ENCODE measurements at places on chromosomes 4 and X.

GRCh38 chr4:183197140-183197539 is 98.1 kb downstream of the WWC2 start:
- DNase-seq, result no peak

GRCh38 chr4:158255727-158256324 is 45.5 kb downstream of the TMEM144 start:
- peak; percentile 46 for DNase-seq

DNA sequence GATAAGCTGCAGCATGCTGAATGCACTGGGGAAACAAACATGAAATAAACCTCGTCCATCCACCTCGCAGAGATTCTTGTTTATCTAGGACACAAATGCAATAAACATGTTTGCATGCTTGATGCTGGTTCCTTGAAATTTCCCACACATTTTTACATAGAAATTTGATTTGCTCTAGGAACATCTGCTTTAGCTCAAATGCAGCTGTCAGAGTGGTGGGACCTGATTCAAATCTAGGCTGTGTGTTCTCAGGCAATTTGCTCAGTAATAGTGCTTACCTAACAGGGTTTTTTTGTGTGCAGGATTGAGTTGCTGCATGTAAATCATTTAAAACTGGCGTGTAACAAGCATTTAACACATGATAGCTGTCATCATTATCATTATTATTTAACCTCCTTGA is 293.1 kb downstream of the QDPR start:
- peak; percentile 27 for DNase-seq

GRCh38 chrX:13371186-13371585 is 51.3 kb upstream of the ATXN3L start:
- no peak for DNase-seq

GRCh38 chr4:10571909-10572308 is 112.7 kb downstream of the CLNK start:
- peak; percentile 33 for DNase-seq

DNA sequence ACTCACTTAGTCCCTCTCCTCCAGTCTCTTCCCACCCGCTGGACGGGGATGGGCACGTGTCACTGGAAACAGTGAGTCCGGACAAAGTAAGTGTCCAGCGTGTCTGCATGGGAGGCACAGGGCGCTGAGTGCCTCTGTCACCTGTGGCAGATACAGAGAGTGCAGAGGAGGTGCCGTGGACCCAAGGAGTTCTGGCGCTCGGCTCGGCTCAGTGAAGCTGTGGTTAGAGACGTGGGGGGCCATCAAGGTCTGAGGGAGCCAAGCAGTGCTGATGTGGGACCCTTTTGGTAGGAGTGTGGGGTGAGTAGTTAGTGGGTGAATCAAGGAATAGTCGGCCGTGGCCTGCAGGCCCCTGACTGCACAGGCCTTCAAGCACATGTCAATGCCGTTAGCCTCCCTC is 40.1 kb upstream of the MSANTD1 start:
- DNase-seq, result no peak

DNA sequence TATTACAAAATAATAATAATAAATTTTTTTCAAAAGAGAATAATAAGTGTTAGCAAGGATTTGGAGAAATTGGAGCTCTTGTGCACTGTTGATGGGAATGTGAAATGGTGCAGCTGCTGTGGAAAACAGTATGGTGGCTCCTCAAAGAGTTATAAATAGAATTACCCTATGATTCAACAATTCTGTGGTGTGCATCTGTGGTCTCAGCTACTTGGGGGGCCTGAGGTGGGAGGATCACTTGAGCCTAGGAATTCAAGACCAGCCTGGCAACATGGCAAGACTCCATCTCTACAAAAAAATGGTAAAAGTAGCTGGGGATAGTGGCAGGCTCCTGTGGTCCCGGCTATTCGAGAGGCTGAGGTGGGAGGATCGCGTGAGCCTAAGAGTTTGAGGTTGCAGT is 19.6 kb downstream of the MND1 start:
- DNase-seq, result no peak

- no peak for DNase-seq
Observed at GRCh38 chr4:149112109-149112508, 669.9 kb upstream of the NR3C2 start.

- DNase-seq, result no peak
Observed at GRCh38 chrX:111914398-111915090, 38.6 kb downstream of the TRPC5OS start.

DNA sequence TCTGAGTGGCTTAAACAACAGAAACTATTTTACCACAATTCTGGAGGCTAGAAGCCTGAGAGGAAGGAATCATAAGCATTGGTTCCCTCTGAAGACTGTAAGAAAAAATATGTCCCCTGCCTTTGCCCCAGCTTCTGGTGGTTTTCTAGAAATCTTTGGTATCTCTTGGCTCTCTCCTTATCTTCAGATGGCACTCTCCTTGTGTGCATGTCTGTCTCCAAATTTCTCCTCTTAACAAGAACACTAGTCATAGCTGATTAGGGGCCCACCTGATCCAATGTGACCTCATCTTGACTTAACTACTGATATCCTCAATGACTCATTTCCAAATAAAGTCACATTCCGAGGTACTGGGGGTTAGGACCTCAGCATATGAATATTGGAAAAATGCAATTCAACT is 635.0 kb upstream of the NR3C2 start:
- no peak for DNase-seq

GRCh38 chr4:107725281-107725859 is 5.3 kb upstream of the PAPSS1 start:
- no peak for DNase-seq

- peak; percentile 72 for DNase-seq
Observed at GRCh38 chr4:122542411-122543236, 78.2 kb downstream of the IL21 start.

- no peak for DNase-seq
Observed at GRCh38 chr4:83772685-83773084, 236.8 kb downstream of the GPAT3 start.

DNA sequence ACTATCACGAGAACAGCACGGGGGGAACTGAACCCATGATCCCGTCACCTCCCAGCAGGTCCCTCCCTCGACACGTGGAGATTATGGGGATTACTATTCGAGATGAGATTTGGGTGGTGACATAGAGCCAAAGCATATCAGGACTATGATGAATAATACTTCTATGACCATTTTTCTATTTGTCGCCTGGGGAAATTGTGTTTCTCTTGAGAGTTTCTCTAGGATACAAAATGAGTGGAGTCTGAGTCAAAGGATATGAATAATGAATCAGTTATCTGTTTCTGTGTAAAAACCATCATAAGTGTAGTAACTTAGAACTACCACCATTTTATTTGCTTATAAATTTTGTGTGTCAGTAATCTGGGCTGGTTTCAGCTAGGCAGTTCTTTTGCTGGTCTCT is 533.0 kb upstream of the ARX start:
- no peak for DNase-seq

- DNase-seq, result no peak
Observed at GRCh38 chrX:8668813-8669212, 63.1 kb downstream of the ANOS1 start.

DNA sequence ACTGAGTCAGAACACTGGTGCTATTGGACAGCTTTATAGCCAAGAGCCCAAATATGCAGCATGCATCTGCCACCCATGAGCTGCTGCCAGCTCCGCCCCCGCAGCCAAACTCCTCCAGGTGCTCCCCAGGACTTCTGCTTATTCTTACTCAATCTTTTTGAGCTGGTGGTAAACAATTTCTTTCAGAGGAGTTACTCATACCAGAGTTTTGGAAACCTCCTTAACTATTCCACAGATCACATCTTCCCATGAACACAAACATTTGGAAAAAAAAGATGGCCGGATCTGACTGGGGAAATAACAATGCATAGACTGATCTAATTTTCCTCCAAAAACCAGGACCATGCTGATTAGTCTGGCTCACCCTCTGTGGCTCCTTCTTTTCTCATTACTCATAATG is 399.9 kb downstream of the GPM6A start:
- DNase-seq, result peak; percentile 72

DNA sequence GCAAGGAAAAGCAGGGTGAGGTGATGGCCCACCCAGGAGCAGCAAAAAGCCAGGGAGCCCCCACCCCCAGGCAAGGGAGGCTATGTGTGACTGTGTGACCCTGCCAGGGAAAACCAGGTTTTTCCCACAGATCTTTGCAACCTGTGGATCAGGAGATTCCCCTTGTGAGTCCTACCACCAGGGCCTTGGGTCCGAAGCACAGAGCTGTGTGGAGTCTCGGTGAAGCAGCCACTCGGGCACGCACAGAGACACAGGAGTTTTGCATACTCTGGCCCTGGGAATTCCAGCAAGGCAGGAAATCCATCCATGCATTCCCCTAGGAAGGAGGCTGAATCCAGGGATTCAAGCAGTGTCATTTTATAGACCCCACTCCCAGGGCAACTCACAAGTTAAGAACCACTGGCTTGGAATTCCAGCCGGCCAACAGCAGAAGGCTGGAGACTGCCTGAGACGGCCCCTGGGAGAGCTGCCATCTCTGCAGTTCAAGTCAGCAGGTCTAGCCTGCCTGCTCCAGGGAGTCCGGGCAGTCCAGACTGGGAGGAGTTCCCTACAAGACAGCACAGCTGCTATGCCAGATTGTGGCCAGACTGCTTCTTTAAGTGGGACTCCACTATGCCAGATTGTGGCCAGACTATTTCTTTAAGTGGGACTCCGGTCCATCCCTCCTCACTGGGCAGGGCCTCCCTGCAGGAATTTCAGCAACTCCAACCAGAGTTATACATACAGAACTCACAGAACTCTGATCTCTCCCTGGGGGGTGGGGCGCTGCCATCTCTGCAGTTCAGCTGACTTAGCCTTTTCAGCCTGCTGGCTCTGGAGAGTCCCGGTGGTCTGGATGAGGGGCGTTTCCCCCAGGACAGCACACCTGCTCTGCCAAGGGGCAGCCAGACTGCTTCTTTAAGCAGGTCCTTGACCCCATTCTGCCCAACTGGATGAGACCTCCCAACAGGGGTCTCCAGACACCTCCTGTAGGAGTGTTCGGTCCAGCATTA is 85.1 kb upstream of the ADAD1 start:
- DNase-seq, result no peak

DNA sequence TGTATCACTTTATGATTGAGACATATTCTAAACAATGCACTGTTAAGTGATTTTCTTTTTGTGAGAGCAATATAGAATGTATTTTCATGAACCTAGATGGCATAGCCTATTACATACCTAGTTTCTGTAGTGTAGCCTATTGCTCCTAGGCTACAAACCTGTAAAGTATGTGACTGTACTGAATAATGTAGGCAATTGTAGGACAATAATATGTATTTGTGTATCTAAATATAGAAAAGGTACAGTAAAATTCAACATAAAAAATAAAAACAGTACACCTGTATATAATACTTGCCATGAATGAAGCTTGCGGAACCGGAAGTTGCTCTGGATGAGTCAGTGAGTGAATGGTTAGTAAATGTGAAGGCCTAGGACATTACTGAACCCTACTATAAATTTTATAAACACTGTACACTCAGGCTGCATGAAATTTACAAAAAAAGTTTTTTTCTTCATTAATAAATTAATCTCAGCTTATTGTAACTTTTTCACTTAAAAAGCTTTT is 106.7 kb downstream of the VSIG4 start:
- no peak for DNase-seq

DNA sequence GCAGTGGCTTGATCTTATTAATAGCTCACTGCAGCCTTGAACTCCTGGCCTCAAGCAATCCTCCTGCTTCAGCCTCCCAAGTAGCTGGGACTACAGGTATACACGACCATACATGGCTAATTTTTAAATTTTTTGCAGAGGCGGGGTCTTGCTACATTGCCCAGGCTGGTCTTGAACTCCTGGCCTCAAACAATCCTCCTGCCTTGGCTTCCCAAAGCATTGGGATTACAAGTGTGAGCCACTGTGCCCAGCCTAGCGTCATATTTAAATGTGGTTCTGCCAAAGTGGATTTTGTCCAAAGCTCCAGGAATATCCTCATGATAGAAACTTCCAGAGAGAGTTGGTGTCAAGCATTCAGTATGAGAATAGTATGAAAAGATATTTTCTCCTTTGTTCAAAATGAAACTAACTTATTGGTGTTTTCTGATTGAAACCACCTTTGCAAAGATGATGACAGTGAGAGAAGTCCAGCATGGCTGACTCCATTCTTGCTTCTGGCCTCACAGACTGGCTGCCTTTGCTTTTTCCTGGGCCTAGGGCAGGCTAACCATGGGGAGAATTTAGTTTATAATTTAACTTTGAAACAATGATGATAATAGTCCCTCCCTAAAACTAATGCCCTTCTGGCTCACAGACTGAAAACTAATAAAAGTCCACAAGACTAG is 129.0 kb downstream of the C4orf51 start:
- no peak for DNase-seq

DNA sequence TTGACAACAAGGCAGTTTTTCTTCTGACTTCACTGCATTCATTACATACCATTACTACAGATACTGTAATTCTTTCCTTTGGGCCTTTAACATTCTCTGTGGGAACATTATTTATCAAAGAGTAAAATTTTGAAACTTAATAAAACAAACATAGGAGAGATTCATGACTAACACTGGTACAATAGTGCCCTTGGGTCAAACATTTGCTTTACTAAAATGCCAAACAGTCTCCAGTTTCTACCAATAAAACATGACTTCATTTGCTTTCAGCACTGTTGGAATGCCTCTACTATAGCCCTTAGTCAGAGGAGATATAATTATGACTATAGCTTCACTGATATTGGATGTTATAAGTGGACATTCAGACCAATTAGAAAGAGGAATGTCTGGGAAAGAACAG is 481.5 kb downstream of the PACRGL start:
- peak; percentile 6 for DNase-seq

GRCh38 chrX:121010218-121010617 is 24.7 kb upstream of the CT47A1 start:
- DNase-seq, result no peak

GRCh38 chrX:99095965-99096635 is 1314.0 kb downstream of the PCDH19 start:
- DNase-seq, result no peak

DNA sequence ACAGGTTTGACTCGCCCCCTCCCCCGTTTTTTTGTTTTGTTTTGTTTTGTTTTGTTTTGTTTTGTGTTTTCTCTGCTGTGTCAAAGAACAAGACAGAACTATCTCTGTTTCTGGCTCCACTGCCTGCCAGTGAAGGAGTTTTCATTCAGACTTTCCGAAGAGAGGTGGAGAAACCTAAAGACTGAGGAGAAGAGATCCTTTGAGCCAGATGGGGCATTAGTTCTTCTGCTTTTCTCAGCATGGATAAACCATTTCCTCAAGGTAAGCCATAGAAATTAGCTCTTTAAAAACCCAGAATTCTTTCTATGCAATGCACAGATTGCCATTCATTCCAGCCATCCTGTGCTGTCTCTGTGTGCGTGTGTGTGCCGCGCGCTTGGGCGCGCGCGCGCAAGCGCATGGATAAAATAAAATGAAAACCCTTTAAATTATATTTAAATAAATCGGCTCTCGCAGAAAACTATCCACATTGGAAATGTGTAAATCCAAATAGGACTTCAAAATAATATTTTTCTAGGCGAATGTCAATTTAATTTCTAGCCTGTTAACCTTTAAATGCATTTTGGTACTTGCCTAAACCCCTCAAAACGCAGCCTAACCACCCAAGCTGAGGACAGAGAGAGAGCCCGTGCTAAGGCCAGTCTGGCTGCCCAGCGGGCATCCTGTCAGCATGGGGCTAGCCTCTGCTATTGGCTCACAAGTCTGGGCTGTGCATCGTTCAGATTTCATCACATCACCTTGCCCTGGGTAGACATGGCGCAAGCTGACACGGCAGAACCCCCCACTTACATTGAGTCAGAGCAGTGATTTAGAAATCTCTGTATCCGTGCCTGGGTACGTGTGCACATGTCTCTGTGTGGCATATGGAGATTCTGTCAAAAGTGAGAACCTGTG is 113.0 kb upstream of the VAMP7 start:
- peak; percentile 15 for DNase-seq
